Activated T-helper 9 cell treated with anti-CD3 and anti-CD28 coated beads, Interleukin-2, amount 50 U/mL, for 16 hours (primary cell): ENCODE measurements at places on chromosomes 7 and 10.

GRCh38 chr10:63429281-63429680 is 36.5 kb downstream of the JMJD1C start:
- DNase-seq, result no peak

DNA sequence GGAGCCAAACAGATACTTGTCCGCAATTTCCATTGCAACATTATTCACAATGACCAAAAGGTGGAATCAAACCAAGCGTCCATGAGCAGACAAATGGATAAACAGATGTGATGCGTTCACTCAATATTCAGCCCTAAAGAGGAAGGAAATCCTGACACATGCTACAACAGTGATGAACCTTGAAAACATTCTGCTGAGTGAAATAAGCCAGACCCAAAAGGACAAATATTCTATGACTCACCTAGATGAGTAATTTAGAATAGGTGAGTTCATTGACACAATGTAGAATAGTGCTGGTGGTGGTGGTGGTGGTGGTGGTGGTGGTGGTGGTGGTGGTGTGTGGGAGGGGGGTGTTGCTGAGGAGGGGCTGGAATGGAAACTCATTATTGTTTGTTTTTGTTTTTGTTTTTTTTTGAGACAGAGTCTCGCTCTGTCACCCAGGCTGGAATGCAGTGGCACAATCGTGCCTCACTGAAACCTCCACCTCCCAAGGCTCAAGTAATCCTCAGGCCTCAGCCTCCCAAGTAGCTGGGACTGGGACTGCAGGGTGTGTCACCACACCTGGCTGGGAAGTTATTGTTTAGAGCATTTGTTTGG is 28.6 kb downstream of the SMKR1 start:
- peak; percentile 41 for DNase-seq

GRCh38 chr7:100602889-100603725 is 944 bp downstream of the PCOLCE start:
- DNase-seq, result no peak

- DNase-seq, result no peak
Observed at GRCh38 chr7:155802906-155803417, 9.3 kb downstream of the SHH start.

DNA sequence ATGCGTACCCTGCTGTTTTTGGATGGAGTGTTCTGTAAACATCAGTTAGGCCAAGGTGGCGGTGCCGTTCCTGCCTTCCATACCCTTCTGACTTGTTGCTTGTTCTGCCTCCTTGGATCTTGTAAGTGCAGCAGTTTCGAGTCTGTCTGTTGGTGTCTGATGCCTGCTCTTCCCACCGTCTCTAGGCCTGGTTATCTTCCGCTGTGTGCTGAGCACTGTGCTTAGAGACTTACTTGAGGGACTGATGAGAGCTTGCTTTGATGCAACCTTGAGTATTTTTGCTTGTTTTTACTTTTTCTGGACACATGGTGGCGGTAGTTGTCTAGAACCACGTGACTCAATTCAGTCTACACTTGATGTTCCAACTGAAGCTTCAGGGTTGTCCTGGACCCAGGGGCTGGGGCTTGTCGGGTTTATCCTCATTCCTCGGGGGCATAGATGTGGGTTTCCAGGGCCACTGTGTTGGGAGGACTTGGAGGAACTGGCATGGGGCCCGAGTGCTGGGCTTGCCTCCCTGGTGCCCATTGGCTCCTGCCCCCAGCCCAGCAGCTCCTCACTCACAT is 14.4 kb upstream of the SPRN start:
- DNase-seq, result no peak

- DNase-seq, result no peak
Observed at GRCh38 chr7:102840404-102840803, 72.4 kb upstream of the LRRC17 start.

- no peak for DNase-seq
Observed at GRCh38 chr10:4596951-4597350, 229.1 kb upstream of the AKR1E2 start.

GRCh38 chr7:121026159-121026558 is 37.6 kb downstream of the CPED1 start:
- DNase-seq, result no peak

DNA sequence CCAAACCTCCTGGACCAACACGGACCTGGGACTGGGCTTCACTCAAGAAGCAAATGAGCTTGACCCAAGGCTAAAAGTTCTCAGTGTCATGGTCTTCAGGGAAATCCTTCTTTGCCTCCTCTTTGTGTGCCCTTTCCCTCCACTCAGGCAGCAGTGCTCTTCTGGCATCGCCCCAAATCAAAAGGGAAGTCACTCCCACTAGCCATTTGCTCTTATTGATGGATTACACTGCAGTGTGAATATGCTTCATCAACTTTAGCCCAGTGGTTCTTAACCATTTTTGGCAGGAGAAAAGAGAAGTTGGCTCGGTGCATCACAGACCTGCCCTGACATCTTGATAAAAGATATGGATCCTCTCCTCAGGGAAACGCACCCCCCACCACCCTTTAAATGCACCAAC is 19.2 kb upstream of the IKZF1 start:
- no peak for DNase-seq

DNA sequence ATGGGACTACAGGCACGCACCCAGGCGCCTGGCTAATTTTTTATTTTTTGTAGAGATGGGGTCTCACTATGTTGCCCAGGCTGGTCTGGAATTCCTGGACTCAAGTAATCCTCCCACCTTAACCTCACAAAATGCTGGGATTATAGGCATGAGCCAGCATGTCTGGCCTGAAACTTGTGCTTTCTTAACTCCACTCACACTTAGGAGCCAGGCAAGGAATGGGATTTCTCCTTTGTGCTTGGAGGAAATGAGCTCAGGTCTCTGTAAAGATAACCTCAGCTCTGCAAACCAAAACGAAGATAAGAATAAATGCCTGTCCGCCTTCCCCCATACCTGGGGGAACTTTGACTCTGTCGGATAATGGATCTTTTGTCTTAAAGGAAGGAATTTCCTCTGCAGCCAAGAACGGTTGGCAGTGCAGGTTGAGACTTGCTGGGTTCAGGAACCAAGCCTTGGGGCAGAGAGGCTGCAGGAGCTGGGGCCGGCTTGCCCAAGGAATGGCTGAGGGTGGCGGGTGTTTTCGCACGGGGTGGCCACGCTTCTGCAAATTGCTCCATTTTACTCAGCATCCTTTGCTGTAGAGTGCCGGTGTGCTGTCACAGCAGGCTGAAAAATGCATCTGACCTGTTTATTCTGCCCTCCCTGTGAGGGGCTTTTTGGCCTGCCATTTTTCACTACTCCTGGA is 174.2 kb downstream of the KIAA1217 start:
- no peak for DNase-seq

DNA sequence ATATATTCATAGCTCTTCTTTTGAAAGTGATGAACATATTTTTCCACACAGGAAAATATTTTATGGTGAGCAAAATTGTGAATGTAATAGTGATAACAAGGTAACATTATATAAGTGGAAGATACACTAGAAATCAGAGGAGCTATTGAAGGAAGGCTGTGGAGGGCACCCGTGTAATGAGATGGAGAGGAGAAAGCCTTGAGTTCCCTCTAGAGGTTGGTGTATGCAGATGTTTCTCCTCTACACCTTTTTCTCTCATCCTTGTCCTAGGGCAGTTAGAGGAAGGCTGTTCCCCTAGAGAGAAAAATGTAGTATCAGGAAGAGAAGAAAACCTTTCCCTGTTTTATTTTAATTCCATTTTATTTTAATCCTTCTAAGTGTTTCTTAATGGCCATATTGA is 54.6 kb upstream of the NRG3 start:
- no peak for DNase-seq

- peak; percentile 83 for DNase-seq
Observed at GRCh38 chr7:332646-333392, 42.8 kb downstream of the FOXL3 start.

DNA sequence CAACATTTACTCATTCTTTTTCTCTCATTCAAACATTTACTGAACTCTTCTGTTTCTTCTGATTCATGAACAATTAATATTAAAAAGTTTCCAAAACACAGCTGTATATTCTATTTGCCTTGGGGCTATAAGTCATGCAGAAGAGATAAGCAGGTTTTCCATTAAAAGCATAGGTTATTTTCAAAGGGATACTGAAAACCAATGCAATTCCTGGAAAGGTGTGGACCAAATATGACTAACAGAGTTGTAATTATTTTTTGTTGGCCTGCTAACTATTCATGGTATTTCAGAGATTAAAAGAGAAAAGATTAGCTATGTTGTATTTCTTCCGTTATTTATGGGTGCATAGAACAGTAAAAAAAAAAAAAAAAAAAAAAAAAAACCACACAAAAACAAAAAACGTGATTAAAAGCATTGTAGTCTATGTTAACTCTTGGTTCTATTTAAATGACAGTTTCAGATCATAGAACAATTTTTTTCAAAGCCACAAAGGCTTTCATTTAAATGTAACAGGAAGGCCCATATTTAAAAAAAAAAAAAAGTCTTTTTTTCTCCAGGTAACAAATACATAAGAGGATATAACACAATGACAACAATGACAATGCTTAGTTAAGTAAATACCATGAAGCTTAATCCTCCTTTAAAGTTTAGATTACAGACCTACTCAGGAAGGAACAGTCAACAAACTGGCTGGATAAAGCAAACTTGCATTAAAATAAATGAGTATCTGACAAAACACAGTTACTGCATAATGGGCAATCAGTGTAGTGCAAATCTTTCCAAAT is 1042.9 kb downstream of the GATA3 start:
- DNase-seq, result no peak

GRCh38 chr7:157559596-157560257 is 222.9 kb downstream of the DNAJB6 start:
- DNase-seq, result no peak

GRCh38 chr7:102933763-102934162 is 21.0 kb downstream of the LRRC17 start:
- DNase-seq, result no peak

DNA sequence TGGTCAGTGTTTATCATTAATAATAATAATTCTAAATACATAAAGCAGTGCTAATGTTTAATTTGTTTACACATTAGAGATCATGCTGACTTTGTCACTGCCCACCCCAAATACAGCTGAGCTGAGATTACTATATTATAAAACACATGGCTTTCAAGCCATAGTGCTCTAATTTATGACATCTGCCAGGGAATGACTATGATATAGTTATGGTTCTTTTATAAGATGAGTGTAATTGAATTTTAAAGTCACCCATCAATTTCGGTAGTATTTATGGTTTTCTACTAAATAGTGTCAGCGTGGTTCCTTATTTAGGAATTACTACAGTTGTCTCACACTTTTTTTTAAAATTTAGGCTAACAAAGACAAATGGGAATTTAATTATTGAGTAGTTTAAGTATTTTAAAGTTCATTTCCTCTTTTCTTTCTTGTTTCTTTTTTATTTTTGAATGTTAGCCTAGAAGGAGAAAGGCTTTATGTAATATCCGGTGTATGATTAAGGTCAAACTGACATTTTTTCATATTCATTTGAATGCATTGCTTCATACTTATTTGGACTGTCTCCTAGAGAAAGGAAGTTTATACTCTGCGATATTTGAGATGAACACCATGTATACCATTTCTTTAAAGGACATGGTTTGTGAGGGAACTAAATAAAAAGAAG is 3.9 kb downstream of the CDK14 start:
- no peak for DNase-seq

DNA sequence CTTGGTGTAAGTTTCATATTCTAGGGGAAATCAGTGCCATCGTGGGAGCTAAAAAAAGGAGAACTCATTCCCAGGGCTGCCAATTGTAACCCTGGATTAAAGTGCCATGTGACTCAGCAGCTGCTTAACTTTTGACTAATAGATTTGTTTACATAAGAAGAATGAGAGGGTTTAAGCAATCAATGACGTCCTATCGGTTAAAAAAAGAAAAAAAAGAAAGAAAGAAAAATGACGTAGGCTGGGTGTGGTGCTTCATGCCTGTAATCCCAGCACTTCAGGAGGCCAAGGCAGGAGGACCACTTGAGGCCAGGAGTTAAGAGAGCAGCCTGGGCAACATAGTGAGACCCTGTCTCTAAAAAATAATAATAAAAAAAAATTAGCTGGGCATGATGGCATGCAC is 116.2 kb upstream of the AFAP1L2 start:
- no peak for DNase-seq

DNA sequence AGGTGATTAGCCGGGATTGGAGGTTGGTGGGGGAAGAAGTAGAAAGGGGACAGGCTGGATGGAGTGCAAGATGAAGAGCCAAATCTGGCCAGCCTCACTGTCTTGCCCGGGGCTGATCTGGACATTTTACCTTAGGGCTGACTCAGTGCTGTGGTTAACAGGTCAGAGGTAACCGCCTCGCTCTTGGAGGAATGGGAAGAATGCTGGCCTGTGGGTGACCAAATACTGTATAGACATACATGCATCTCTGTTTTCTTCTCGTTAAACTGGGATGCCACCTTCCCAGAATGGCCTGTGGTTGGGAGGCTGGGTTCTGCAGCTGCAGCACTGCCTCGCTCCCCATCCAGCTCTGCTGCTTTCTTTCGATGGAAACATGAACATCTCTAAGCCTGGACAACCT is 120.0 kb downstream of the SEC23IP start:
- DNase-seq, result no peak

DNA sequence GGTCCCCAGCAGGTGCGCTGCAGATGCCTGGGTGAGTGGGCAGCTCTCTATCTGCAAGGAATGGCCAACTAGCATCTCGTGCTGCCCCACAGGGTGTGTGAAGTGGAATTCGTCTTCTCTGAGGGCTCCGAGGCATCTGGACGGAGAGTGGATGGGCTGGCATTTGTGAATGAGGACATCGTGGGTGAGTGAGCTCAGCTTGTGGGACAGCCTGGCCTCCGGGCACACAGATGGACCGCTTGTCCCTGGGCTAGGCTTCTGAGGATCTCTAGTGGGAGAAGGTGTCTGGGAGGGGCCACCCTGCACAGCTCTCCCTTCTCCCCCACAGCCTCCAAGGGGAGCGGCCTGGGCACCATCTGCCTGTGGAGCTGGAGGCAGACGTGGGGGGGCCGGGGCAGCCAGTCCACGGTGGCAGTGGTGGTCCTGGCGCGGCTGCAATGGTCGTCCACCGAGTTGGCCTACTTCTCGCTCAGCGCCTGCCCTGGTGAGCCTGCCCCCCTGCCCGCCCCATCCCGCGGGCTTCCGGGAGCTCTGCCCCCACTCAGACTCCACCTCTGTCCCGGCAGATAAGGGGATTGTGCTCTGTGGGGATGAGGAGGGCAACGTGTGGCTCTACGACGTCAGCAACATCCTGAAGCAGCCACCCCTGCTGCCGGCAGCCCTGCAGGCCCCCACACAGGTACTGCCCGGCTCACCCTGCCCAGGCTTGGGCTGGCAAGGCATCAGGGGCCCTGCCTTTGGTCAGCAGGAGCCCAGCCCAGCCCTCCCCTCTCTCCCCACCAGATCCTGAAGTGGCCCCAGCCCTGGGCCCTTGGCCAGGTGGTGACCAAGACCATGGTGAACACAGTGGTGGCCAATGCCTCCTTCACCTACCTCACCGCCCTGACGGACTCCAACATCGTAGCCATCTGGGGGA is 6.3 kb downstream of the POLR2J start:
- no peak for DNase-seq

DNA sequence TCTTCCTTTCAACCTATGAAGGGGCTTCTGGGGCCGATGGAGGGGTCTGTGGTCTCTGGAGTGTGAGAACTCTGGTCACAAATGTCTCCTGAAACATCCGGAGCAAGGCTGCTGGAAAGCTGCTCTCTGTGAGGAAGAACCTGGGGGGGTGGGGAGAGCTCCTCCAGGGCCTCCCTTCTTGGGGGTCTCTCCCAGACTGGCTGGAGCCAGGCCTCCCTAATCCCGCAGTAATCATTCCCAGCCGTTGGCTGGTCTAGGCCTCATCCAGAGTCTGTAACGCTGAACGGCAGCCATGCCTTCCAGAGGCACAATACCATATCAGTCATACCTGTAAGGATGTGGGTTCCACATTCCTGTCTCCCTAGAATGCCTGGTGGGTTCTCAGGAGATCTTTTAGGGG is 4.4 kb upstream of the LZTS2 start:
- DNase-seq, result no peak

- no peak for DNase-seq
Observed at GRCh38 chr10:37681617-37681999, 175.8 kb downstream of the ZNF248 start.
